ENCODE measurements at places on chromosomes 16 and 17.

DNA sequence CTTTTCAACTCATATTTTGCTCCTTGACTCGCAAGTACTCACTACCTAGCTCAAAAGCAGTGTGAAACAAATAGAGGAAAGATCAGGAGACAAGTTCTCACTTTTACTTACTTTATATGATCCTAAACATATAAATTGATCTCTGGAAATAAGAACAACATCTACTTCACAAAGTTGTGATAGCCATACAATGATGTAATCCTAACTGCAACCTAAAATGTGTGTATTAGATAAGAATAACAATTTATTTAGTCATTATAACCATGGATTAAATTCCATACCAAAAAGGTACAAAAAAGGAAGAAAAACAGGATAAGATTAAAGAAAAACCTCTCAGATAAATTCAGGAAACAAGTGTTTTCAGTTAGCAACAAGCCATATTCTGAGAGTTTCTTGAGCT lies 103.4 kb downstream of the CDC27 start:
- no peak for DNase-seq

GRCh38 chr17:10172241-10172741 lies 26.1 kb downstream of the GAS7 start:
- DNase-seq = no peak

GRCh38 chr17:31269036-31269577 lies 27.9 kb downstream of the OMG start:
- DNase-seq = no peak

GRCh38 chr16:46961373-46962353 lies 11.8 kb downstream of the DNAJA2 start:
- no peak for DNase-seq

DNA sequence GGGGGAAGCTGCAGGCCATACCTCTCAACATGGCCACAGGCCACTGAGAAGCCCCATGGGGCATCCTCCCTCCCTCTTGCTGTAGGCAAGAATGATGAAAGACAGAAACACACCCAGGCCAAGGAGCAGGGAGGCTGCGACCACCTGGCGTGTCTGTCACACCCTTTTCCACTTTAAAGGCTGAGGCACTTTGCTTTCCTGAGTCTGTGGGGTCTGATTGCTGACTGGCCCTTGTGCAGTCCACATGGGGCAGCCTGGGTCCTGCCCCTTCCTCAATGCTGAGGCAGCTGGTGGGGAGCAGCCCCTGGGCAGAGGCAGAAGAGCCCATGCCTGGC lies 8.7 kb downstream of the TMEM204 start:
- no peak for DNase-seq
